Immature natural killer cell (primary cell): ENCODE measurements at places on chromosomes 11 and 22. TPM values are rescaled to one million over a fixed set of nuclear protein-coding genes. Genes with fewer than 3 reads are reported as not detected.

CATSPER1 gene
- polyA plus RNA-seq = 17.2 TPM

GRCh38 chr22:20808844-20809243, 34.9 kb downstream of the SERPIND1 start:
- H3K36me3 ChIP-seq = peaks cover 39% of the 10 kb centered on the region
- DNase-seq = no peak
- peaks cover 29% of the 10 kb centered on the region for H3K4me1 ChIP-seq
- H3K27ac ChIP-seq = peak overlapping the region; percentile 67
- no peak overlapping the region for H3K4me3 ChIP-seq

GRCh38 chr22:37777122-37777687, 30.5 kb upstream of the GCAT start:
- H3K4me3 ChIP-seq = no peak overlapping the region
- H3K27ac ChIP-seq = no peak overlapping the region
- no peak for DNase-seq
- no peaks in the 10 kb centered on the region for H3K4me1 ChIP-seq
- peaks cover 2% of the 10 kb centered on the region for H3K27me3 ChIP-seq

DNA sequence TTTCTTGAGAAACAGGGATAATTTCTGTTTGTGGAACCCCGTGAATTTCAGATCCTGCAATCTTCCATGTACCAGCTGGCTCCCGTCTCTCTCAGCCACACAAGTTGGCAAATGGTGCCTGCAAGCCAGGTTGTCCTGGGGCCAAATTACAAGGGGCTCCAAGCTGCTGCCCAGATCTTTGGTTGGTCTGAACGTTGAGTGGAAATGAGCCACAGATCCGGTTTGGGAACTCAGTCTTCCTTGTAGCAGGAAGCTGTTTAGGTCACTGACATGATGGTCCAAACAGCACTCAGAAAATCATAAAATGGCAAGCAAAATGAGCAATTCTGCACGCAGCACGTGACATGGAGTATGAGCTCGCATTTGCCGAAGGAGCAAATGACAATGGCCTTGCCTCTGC, 1496.4 kb downstream of the TBC1D22A start:
- no peaks in the 10 kb centered on the region for H3K36me3 ChIP-seq
- no peak overlapping the region for H3K27ac ChIP-seq
- DNase-seq = no peak
- peaks cover 6% of the 10 kb centered on the region for H3K4me1 ChIP-seq
- no peak overlapping the region for H3K4me3 ChIP-seq

CALCB gene
- not detected for polyA plus RNA-seq

- H3K27ac ChIP-seq = no peak overlapping the region
- no peaks in the 10 kb centered on the region for H3K4me1 ChIP-seq
- no peak overlapping the region for H3K4me3 ChIP-seq
- H3K36me3 ChIP-seq = no peaks in the 10 kb centered on the region
- H3K27me3 ChIP-seq = peaks cover 2% of the 10 kb centered on the region
- no peak for DNase-seq
Measured at GRCh38 chr11:10727146-10727851, 23.7 kb upstream of the CTR9 start.

DNA sequence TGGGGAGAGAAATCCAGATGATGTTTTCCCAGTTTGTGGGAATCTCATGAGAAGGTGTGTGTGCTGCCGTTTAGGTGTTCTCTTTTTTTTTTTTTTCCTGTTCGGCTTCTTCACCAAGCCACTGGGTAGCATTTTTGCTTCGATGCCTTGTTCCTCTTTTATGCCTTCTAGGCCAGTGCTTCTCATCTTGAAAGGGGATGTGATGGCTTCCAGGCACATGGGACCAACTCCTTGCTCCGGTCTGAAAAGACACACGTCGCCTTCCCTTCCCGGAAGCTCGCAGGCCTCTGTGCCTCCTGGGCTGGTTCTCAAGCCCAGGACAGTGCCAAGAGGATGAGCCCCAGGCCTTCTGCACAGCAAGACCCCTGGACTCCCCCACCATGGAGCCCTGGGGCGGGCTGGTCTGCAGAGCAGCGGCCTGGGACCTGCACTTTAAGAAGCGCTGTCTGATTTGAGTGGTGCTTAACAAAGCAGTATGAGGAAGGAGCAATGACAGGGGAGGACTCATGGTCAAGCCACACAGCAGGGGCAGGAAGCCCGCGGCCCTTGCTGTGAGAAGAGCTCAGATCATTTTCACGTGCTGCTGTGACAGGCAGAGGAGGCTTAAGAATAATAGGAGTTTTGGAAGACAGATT, 158.8 kb downstream of the MPPED1 start:
- H3K27me3 ChIP-seq = peaks cover 7% of the 10 kb centered on the region
- H3K4me1 ChIP-seq = no peaks in the 10 kb centered on the region
- H3K4me3 ChIP-seq = no peak overlapping the region
- H3K36me3 ChIP-seq = no peaks in the 10 kb centered on the region
